ENCODE measurements at places on chromosomes 7 and 10. TPM values are rescaled to one million over a fixed set of nuclear protein-coding genes. Genes with fewer than 3 reads are reported as not detected.

The PTPRN2 gene
- 34.3 TPM for total RNA-seq

The PPP1R17 gene
- not detected for total RNA-seq

The GRB10 gene
- 34.3 TPM for total RNA-seq

The CUZD1 gene
- 2.7 TPM for total RNA-seq

The SFTPA1 gene
- not detected for total RNA-seq

The NKX1-2 gene
- not detected for total RNA-seq

The EFCAB10 gene
- total RNA-seq = not detected

GRCh38 chr7:390761-391410 lies 100.9 kb downstream of the FOXL3 start:
- peak; percentile 34 for DNase-seq

DNA sequence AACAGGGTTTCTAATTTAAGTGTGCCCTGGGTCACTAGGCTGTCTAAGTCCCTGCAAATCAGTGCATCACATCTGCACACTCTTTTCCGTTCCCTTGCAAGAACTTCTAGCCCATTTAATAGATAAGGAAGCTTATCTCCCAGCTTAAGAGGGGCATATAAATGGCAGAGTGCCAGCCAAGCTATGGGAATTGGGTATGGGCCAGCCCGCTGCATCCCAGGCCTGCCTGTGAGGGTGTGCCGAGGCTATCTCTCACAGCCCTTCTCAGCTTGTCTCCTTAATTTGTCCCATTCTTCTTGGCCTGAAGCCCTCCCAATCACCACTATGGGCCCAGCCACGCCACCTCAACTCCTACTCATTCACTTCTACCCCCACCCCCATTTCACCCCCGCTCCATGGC lies 14.7 kb downstream of the AQP1 start:
- no peak for DNase-seq

GRCh38 chr10:964988-965417 lies 23.2 kb upstream of the GTPBP4 start:
- DNase-seq = no peak

GRCh38 chr10:92075829-92076228 lies 152.3 kb downstream of the BTAF1 start:
- DNase-seq = no peak

- no peak for DNase-seq
Observed at GRCh38 chr10:112752288-112752687, 197.8 kb upstream of the TCF7L2 start.

DNA sequence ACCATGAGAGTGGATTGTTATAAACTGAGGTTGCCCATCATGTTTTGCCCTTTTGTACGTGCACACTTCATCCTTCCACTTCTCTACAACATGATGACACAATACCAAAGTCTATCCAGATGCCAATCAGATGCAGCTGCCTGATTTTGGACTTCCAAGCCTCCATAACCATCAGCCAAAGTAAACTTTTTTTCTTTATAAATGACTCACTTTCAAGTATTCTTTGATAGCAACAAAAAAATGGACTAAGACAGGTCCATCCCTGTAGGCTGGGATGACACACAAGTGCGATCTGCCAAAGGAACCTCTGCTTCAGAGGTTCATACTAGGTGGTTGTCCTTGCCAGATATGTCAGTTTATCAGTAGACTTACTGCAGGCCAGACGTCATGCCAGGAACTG lies 320.2 kb upstream of the FZD1 start:
- DNase-seq = no peak

DNA sequence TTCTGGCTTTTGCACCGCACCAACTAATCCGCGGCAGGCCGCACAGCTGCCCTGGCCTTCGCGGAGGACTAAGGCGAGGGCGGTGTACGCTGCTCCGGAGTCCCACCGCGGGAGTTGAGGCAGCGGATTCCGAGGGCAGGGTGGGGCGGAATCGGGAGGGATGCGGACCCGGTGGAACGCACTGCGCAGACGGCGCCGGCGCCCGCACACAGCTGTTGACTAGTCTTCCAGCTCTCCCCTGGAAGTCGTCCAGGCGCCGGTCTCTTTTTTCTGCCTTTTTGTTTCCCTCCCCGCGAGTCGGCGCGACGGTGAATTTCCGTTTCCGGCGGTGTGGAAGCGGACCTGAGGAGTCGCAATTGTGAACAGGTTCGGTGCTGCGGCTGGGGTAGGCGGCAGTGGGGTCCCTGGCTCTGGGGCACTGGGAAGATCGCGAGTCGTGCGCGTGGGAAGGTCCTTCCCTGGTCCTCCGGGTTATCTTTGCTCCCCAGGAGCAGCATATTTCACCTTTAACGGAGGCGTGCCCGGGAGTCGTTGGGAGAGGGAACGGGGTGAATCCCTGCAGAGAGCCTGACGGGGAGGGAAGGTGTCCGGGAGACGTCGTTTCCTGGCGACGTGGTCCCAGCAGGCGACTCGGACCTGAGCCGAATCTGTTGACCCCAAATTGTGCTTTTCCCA lies at the start of gene ASAH2B:
TSS of gene ASAH2B (plus strand) at position 319 of the 675 bp plus-strand sequence. CDS start 5,195 bp downstream, outside the sequence.
- peak; percentile 83 for DNase-seq

DNA sequence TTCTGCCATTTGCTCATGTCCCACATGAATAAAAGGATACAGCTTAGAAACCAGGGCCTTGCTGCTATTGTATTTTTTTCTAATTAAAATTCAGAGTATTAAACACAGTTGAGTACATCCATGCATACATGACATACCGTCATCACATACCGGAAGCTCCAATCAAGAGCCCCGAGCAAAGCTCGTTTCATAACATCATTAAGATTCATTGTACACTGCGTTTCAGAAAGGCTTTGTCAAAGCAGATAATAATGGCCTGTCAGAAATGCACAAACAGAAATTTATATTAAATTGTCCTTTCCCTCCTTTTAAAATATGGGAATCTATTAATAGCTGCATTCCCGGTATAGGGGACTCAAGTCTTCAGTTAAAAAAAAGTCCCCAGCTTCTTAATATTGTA lies 103.4 kb downstream of the PRTFDC1 start:
- DNase-seq = no peak

GRCh38 chr7:96314402-96315124 lies 7.3 kb downstream of the SLC25A13 start:
- DNase-seq = no peak

DNA sequence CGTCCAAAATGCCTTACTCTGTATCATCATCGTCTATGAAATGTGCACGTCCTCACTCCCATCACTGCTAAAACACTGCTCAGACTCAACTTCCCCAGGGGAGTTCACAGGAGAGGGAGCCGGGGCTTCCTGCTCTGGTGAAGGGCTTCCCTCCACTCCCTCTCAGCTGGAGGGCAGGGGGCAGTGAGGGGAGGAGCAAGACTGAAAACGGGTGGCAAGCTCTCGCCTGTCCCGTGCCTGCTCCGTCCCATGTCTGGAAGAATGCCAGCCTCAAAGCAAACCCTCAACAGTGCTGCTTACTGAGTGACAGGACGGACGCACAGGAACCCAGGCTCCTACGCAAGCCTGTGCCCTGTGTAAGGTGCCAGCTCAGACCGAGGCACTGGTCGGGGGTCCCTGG lies 25.1 kb downstream of the PRKAG2 start:
- DNase-seq = no peak

DNA sequence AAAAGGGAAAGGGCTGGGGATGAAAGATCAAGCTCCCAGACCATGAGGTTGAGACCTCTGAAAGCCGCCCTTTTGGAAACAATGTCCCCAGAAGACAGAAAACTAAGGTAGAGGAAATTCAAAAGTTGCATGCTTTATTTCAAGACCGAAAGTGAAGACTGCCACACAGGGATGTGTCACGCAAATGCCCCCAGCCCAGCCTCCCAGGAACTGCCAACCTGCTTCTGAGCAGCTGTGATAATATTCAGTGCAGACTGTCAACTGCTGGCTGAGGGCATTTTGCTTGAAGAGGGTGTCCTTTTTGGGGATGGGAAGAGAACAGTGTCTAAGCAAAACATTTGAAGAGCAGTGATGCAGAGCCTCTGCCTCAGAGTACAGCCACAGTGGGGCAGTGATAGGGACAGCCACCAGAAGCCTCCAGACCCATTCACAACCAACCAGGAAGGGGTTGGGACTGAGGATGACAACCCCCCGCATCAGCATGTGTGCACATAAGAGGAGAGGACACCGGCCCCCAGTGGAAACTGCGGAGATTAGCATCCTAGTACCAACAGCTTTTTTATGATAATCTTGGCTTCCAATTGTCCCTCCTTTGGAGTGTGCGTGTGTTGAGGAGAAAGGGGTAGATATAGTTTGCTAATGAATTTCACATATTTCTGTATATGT lies 34.7 kb upstream of the NFE2L3 start:
- DNase-seq = no peak

DNA sequence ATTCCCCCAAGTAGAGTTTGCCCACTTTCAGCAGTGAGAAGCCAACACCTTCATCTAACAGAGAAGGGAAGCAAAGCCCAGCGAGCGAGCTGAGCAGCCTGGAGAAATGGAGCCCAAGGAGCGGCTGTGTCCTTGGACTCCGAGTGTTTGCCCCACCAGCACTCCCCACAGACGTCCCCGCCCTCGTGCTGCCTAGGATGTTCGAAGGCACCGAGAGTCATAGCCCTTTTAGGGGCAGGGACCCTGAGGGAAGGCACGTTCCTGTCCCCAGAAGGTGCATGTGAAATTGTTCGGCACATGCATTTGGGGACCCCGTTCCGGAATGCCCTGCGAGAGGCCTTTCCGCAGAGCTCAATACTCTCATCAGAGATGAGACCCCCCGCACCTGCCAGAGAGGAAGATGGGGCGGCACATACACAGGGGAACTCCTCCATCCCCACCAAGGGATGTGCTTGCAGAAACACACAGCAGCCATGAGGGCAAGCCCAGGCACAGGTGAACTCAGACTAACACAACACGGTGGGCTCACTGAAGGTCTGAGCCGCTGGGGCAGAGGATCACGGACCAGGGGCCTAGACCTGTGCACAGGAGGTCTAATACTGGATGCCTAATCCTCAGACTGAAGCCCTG lies 131.0 kb downstream of the DLG5 start:
- DNase-seq = no peak

DNA sequence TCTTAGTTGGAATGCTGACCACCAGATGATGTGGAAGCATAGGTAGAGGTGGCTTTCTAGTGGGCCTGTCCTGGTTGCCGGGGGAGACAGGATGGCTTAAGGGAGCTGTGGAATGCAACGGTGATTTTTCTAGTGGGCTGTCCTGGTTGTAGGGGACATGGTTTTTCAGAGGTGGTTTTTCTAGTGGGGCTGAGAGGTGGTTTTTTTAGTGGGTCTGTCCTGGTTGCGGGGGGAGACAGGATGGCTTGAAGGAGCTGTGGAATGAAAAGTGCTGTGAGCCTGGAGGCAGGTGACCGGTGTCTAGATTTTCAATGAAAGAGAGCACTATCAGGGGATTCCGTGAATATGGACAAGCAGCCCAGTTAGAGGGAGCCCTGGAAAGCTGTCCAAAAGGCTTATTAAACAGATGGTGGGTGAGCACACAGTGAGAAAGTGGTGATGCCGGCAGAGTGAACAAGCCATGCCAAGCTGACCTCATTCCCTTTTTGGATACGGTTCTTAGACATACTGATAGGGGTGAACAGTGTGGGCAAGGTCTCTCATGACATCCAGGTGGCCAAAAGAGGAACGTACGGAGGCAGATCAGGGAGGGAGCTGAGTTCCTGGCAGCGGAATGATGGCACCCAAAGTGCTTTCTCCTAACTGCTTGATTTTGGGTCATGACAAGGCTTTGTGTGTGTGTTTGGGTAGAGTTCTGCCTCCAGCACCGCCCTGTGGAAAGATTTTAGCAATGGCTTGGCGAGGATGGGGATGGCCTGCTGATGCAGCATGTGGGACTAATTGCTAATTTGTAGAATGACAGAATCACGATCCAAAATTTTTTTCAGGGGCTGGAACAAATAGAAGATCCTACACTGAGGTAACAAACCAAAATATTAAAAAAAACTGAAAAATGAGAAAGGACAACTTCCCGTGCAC lies 126.6 kb downstream of the TMEM178B start:
- no peak for DNase-seq
